D721Med (cell line): ENCODE measurements at places on chromosomes 4 and X.

GRCh38 chrX:101051549-101052302 is at the start of gene TRMT2B:
Gene TRMT2B, minus strand, starts transcription at chrX:101052111. Its CDS starts 9,822 bp downstream, at chrX:101042289.
- DNase-seq: peak; percentile 24

DNA sequence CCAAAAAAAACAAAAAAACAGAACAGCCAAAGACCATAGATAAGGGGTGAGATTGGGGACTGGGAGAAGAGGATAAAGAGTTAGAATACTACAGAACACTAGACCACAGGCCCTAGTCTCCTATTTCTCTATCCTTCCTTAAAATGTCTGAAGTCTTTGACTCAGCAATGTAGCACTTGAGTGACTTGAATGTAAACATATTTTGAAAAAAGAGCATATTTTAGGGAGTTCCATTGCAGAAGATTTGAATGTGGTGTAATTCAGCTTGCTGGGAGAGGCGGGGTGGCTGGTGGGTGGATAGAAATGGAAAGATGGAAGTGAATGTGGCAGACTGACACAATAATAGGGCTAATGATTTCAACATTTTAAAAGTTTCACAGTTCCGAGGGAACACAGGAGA is 144.9 kb downstream of the CHIC2 start:
- DNase-seq: no peak

DNA sequence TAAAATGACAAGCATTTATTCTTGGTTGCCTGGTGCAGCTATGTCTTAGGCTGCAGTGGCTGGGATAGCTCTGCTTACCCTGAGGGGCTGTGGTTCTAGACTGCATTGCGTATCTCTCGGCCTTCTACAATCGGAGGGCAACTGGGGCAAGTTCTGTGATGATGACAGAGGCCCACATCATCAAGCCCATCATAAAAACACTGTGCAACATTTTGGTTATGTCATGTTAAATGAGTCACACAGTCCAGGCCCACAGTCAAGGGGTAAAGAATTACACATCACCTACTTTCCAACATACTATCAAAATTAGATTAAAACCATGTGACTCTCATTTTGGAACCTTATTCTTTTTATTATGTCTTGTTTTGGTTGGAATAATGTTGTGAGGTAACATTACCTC is 120.2 kb upstream of the GUCY1A1 start:
- no peak for DNase-seq

- no peak for DNase-seq
Observed at GRCh38 chr4:15182600-15183220, 180.4 kb downstream of the CPEB2 start.

DNA sequence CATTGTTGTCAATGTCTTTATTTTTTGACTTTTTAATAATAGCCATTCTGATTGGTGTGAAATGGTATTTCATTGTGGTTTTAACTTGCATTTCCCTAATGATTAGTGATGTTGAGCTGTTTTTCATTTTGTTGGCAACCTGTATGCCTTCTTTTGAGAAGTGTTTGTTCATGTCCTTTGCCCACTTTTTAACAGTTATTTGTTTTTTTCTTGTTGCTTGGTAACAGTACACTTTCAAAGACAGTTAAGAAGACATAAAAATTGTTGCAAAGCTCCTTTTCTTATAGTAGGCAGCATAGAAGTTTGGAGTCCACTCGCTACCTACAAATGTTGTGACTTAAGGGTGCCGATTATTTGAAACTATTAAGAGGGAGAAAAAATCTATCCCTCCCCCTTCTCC is 48.7 kb upstream of the SLC7A11 start:
- DNase-seq: no peak

DNA sequence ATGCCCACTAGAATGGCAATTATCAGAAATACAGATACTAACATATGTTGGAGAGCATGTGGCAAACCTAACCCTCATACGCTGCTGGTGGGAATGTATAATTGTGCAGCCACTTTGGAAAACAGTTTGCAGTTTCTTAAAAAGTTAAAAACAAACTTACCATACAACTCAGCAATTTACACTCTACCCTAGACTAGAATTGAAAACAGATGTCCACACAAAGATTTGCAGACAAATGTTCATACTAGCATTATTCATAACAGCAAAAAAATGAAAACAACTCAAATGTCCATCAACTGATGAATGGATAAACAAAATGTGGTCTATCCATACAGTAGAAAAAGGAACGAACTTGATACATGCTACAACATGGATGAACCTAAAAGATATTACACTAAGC is 64.4 kb downstream of the SLC9A7 start:
- DNase-seq: no peak

GRCh38 chr4:83285055-83285407 is 433 bp upstream of the COQ2 start:
- DNase-seq: no peak
